NCI-H774 (cell line): ENCODE measurements at places on chromosomes 11 and 22.
A peak's percentile ranks its signal among the peaks of the same experiment; 100 is the strongest.

DNA sequence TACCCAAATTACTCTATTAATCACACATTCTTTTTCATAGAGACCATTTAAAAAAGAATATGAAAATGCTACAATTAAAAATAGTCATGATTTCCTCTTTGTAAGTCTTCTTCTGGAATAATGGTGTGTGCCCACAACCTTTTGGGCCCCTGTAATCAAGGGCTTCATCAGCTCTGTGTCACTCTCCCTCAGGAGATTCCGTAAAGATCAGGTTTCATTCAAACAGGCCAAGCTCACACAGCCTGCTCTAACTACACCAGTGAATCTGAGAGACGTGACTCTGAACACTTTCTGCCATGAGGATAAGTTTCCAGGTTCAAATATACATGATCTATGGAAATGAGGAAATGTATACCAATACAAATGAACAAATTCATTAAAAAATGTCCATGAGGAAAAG lies 9.5 kb downstream of the DRICH1 start:
- DNase-seq: no peak

DNA sequence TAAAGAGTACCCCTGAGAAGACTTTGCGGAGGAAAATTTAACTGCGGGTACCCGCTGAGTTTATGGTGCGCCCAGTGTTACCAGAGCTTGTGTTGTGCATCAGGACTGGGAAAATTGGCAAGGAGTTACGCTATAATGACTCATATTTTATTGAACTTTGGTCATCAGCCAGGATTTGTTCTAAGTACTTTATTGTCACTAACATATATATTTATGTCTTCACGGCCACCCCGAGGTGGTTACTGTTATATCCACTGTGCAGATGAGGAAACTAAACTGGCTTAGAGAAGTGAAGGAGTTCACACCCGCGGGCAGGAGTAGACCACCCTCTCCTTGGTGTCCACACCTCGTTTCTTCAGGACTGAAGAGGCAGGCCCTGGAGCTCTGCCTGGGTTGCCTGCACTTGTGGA lies 667 bp downstream of the ACCS start:
- DNase-seq: peak; percentile 10

GRCh38 chr11:108698844-108699642 lies 34.2 kb downstream of the DDX10 start:
- DNase-seq: no peak

DNA sequence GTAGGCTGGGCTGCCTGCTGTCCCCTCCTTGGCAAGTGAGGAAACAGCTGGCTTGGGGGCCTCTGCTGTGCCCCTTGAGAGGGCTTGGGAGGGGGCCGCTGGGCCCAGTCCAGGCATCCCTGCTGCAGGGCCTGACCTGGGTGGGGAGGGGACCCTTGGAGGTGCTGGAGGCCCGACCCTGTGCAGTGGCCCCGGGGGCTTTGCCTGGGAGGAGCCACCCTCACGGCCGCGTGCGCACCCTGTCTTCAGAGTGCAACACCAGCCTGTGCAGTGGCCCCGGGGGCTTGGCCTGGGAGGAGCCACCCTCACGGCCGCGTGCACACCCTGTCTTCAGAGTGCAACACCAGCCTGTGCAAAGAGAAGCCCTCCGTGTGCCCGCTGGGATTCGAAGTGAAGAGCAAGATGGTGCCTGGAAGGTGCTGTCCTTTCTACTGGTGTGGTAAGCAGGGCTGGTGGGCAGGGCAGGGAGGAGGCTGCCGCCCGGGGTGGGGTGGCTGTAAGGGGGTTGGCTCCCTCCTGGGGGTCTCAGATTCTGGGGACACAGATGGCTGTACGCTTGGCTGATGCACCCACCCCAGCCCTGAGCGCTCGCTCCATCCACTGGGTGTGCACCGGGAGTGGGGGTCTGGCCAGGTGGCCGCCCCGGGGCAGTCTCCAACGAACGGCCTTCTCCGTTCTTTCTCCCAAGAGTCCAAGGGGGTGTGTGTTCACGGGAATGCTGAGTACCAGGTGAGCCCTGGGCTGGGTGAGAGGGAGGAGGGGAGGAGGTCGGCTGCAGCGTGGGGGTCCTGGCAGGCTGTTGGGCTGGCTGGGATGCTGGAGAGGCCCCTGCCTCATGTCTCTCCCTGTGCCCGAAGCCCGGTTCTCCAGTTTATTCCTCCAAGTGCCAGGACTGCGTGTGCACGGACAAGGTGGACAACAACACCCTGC lies 32.9 kb downstream of the MUC2 start:
- no peak for DNase-seq

- DNase-seq: no peak
These were observed 105.3 kb upstream of the HSD17B12 start for GRCh38 chr11:43574949-43575912.

DNA sequence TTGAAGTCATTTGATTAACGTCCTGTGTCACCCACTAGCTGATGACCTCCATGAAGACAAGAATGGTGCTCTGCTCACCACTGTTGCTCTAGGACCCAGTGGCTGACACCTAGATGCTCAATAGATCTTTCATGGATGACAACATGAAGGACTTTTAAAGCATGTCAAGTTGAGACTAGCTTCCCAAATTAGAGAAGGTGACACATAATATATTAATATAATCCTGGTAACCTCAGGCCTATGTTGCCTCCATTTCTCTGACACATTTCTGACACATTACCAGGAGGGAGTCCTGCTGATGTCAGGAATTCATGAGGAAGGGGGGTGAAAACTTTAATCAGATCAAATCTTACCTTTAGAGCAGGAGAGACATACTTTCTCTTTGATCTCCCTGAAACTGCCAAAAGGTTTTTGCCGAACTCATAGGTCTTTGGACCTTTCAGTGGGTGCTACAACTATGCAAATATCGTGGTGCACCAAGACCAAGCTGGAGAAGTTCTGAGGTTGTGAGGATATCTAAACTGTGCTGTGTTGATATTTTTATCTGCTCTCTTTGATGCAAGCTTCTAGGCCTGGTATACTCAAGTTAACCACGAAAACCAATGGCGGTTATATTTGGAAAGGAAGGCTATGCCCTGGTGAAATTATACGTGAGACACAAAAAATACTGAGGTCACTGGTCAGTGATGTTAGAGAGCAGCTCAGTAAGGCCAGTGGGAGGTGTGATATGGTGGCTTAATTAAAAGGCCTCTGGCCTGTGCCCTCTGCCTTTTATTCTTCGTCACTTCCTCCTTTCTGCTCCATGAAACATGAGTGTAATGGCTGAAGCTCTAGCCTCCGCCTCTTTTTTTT lies 13.2 kb upstream of the AMPD3 start:
- DNase-seq: no peak
